ENCODE measurements at places on chromosomes 6 and 20.

- no peak for DNase-seq
Observed at GRCh38 chr6:11044712-11045167, 635 bp upstream of the ELOVL2 start.

- no peak for DNase-seq
Observed at GRCh38 chr6:137900815-137901214, 33.8 kb downstream of the TNFAIP3 start.

- no peak for DNase-seq
Observed at GRCh38 chr6:129317931-129318820, 391.8 kb downstream of the ARHGAP18 start.

- DNase-seq, result no peak
Observed at GRCh38 chr6:129240492-129240853, 357.5 kb downstream of the LAMA2 start.

DNA sequence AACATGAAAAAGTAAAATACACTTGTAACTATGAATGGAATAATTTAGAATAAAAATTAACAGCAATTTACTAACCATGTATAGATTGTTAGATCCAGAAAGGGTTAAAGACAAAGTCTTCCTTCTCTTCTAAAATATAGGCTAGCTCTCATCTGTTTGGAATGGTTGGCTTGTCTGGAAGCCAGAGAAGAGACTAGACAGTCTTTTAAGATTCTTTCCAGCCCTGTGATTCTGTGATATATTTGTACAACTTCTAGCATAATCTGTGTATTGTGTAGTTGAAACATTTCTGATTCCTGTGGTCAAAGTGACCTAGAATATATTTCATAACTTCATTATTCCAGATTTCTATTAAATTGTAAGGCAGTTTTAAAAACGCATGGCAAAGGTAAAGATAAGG is 196.6 kb downstream of the UST start:
- DNase-seq, result no peak
